ENCODE measurements at places on chromosomes 7 and 10.

- no peak for DNase-seq
Observed at GRCh38 chr10:89653410-89653869, 8.4 kb upstream of the PANK1 start.

DNA sequence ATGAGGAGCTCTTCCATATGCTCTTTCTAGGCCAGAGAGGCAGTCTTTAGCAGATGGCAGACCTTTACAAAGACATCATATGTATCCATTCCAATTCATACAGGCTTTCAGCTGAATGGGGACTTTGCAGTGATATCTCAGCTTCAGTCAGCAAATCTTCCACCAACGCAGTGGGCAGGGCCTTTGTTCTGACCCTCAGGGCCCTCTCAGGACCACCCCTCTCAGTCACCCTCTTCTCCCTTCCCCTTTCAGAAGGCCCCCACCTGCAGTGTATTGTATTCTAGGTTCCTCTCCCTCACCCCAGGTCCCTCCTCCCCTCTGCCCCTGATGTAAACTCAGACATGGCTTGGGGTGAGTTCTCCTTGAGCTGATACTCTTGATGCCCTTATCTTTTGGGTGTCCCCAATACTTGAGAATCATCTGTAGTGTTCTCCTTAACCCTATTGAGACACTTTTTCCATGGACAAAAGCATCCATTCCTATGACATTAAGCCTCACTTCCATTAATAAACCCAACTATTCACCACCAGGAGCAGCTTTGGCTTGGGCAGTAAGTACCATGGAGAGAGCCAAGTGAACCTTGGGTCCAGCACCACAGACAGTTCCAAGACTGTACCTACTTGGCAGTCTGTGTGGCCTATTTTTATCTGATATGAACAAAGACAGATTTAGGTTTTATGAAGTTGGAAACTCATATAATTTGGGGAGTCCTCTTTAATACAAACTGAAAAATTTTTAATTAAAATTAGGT is 62.7 kb downstream of the ADCYAP1R1 start:
- no peak for DNase-seq

DNA sequence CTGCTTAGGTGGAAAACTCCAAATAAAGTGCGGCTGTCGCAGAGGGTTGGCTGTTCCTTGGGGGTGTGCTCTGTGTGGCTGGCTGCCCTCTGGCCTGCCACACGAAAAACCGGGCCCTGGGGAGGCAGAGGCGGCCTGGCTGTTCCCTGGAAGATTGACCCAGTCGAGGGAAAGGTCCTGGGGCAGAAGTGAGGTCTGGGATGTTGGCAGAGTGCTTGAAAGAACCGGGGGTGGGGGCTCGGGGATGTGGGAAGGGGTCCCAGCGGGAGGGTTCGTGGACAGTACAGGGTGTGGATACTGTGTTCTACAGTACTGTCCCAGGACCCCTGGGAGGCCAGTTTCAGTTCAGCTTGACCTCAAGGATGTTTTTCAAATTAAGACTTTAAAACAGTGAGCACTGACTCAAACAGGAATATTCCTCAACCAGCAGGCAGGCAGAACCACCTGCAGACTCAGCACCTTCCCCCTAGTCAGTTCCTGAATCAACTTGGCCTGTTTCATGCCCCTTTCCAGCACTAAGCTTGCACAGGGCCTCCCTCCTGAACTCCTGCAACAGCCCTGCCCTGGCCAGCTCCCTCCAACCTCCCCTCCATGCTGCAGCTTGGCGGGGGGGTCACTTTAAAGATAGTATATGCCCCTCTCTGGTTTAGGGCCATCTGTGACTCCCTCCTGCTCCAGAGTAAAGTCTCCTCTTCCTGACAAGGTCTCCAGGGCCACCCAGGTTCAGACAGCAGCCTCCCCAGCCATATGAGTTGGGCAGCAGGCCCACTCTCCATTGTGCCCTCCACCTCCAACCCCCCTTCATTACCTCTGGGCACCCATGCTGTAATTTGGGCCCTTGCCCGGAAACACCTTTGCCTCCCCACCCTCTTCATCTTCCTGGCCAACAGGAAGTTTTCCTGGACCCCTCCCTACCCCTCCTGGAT is 3.2 kb upstream of the ATP6V1F start:
- DNase-seq, result no peak

DNA sequence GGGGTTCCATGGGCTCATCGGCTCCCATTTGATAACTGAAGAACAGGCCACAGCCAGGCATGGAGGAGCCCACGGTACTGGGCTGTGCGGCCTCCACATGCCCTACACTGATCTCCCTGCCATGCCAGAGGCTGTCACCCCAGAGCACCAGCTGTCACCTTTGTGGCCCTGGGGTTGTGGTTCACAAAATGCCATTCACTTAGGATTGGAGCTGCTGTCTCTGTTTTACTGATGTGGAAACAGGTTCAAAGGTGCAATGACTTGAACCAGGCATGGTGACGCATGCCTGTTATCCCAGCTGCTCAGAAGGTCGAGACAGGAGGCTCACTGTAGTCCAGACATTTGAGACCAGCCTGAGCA is 4.3 kb upstream of the UPK3B start:
- no peak for DNase-seq

GRCh38 chr7:38215735-38216670 is 38.0 kb downstream of the STARD3NL start:
- DNase-seq, result peak; percentile 84

DNA sequence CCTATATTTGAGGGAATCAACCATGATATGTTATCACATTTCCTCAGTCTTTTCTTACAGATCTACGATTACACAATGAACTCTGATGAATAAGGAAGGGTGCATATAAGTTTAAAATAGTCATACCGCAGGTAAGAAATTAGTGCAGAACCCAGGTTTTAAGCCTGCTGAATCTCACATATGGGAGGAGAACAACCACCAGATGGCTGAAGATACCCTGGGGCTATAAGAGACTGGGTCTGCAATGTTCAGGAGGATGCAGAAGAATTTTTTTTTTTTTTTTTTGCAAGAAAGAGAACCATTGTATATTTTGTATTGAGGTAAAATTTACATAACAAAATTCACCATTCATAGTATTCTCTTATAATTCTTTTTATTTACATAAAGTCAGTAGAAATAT is 372.3 kb upstream of the MYO3A start:
- DNase-seq, result no peak

GRCh38 chr10:94439275-94439861 is 37.0 kb downstream of the TBC1D12 start:
- peak; percentile 50 for DNase-seq

- DNase-seq, result no peak
Observed at GRCh38 chr7:2644562-2645273, 12.9 kb downstream of the TTYH3 start.

DNA sequence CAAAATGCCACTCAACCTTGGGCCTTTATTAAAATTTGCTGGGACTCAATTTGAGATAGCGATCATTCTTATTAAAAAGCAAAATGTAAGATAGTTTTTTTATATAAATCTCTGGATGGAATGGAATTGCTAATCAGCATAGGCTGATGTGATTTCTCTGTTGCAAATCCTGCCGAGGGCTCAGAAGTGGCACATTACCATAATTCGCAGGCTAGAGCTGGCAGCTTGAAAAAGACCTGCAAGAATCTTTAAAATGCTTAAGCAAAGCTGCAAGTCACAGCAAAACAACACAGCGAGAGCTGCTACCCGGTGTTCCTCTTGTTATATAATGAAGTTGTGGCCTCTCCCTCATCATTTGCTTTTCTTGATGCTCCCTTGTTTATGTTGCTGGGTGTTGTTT is 448.1 kb downstream of the GATA3 start:
- no peak for DNase-seq

DNA sequence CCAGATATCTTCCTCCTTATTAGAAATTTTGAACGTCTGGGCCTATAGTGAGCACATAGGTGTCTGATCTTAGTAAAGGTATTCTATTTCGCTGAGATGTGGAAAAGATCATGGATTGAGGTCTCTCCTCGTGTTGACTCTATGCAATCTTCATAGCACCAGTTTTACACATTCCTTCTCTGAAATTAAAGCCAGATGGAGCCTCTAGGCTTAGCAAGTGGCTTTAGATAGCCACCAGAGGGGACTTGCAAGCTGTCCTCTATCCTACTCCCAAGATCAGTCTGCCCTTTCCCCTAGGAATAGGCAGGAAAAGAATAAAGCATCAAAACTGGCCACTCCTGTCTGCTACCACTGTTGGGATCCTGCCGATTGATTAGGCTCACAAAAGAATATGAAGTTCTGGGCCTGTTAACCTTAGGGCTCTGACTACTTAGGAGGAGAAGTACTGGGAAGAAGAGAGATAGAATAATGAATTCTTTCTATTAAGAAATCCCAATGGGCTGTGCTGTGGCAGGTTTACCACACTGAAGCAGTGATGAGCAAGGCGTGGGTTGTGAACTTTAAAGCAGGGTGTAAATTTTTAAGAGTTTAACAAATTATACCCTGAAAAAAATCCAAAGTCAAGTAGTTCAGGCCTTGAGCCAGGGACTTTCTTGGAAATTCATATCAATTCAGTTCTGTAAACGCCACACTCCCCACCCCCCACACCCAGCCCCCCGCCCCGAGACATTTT is 2.2 kb upstream of the STRIP2 start:
- DNase-seq, result no peak

DNA sequence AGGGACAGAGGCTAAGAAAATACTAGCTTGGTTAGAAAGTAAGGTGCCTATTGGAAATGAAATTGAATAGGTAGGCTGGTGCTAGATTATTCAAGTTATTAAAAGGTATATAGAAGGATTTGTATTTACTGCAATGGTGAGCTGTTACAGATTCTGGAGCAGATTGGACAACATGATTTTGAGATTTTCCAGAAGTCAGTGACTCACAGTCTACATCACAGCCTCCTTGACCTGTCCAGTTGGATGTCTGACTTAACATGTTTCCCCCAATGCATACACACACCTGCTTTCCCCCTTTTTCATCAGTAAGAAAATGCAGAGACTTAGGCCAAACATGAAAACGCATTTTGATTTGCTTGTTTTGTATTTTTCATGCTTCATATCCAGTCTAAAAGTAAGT is 33.4 kb downstream of the STARD3NL start:
- DNase-seq, result no peak

DNA sequence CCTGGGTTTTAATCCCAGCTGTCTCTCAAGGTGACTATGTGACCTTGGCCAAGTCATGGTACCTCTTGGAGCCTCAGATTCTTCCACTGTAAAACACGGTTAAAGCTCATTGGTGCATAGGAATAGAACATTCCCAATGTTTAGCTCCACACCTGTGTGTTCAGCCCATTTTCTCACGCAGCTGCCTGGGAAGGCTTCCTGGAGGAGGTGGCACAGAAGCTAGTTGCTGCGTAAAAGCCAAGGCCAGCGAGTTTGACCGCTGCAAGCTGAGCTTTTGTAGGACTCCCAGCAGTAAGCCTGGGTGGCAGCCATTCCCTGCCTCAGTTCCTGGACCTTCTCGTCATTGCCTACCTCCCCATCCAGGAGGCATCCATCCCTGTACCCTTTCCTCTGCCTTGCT is 326.6 kb downstream of the RPS24 start:
- DNase-seq, result no peak

DNA sequence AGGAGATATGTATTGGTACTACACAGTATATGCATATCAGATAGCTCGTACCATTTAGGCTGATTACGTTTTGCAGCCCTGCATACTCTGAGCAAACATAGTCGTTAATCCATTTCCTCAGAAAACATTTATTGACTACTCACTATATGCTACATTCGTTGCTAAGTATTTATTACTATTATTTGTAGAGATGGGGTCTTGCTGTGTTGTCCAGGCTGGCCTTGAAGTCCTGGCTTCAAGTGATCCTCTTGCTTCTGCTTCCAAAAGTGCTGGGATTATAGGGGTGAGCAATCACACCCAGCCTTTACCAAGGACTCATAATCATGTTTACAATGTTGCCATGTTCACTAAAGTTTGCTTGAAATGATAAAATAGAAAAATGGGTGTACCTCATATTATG is 174.7 kb downstream of the ARL4A start:
- DNase-seq, result no peak

- peak; percentile 22 for DNase-seq
Observed at GRCh38 chr7:372546-372931, 82.6 kb downstream of the FOXL3 start.

GRCh38 chr7:7512861-7513597 is 22.6 kb downstream of the COL28A1 start:
- no peak for DNase-seq

DNA sequence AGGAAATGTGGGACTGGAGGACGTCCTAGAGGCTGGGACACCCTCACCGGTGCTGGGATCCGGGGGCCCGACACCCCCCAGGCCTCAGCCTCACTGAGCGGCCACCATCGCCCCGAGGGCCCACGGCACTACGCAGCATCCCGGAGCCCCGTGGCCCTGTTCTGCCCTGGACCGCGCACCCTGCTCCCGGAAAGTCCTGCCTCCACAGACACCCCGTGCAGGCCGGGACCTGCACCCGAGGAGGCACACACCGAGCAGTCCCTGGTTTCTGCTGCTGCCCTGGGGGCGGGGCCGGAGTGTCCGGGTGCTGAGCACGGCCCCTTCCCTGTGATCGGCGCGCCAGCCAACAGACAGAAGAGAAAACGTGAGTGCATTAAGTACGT is 18.1 kb upstream of the KNDC1 start:
- peak; percentile 38 for DNase-seq

GRCh38 chr7:106185719-106186118 is 73.6 kb upstream of the SYPL1 start:
- no peak for DNase-seq

- DNase-seq, result no peak
Observed at GRCh38 chr10:62050346-62050892, 148.9 kb downstream of the ARID5B start.

DNA sequence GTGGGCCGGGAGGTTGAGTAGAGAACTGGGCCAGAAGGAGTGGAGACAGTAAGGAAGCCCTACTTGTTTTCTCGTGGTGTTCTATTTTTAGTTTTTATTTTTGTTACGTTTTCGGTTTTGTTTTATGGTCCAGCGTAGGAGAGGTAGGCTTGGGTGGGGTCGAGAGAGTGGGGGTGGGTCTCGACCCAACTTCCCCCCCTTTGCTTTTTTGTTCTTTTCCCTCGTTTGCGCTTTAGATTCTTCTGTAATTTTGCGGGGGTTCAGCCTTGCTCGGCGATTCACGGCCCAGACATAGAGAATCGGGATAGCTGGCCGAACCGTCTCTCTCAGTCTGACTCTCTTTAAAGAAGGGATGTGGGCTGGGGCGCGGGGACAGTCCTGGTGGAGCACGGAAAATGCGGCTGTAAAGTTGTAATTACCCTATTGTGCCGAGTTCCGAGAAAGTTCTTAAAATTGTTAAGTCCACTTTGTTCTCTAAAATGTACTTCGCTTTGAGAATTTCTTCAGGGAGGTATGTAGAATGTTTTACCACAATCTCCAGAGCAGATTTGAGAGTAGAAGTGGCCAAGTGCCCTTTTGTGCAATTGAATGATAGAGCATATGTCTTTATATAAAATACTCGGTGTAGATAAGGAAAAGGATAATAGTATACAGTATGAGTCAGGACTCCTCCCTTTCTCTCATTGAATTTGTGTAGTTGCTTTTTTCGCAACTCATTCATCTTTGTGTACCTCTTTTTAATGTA is 816 bp downstream of the DMTF1 start:
- DNase-seq, result no peak

Data from right forelimb (tissue), 1 donor.